ENCODE measurements at places on chromosomes 1 and 21.

DNA sequence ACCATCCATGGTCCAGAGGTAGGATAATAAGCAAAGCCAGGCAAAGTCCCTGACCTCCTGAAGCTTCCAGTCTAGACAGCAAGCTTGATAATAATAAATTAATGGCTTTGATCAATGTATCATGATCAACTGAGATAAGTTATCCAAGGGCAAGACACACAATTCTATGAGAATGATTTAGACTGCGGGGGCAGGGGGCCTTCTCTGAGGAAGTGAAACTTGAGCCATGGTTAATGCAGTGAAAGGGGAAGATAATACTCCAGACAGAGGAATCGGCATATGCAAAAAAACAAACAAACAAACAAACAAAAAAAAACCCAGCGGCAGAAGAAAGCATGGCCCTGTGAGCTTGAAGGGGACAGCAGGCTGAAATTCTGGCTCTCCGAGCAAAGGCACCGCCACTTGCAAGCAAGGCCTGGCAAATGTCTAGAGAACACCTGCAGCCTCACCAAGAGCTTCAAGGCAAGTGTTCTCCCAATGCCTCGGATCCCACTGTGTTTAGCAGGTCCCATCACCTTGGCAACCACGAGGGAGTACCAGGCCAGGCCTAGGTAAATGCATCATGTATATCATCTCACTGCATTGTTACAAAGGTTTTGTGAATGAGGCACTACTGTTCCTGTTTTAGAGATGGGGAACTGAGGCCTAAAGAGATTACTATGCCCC lies 24.9 kb downstream of the CSMD2 start:
- DNase-seq, result no peak

GRCh38 chr1:162471290-162471853 lies 26.2 kb upstream of the UHMK1 start:
- DNase-seq, result no peak

GRCh38 chr21:36188081-36188681 lies 31.6 kb downstream of the DOP1B start:
- DNase-seq, result no peak

DNA sequence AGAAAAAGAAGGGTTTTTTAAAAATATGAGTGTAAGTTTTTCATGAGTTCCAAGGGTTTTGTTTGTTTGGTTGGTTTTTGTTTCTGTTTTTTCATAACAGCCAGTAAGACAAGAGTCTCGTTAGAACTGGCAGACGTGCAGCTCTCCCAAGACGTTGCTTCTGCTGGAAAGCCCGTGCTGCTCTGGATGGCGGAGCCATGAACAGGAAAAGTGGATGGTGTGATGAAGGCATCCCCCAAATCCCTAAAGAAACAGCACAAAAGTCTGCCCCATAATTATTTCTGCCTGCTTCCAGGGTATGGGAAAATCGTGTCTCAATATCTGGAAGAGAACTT lies 157.9 kb upstream of the BACE2 start:
- no peak for DNase-seq

- DNase-seq, result no peak
These were observed 7.3 kb downstream of the SYNC start for GRCh38 chr1:32695098-32695904.

DNA sequence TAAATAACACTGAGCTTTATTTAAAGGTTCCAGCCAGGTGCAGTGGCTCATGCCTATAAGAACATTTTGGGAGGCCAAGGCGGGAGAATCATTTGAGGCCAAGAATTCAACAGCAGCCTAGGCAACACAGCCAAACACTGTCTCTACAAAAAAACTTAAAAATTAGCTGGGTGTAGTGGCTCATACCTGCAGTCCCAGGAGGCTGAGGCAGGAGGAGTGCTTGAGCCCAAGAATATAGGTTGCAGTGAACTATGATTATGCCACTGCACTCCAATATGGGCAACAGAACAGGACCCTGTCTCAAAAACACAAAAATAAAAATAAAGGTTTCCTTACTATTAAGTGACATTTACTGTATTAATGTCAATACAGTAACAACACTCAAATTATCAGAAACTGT lies 2.1 kb downstream of the TAF12 start:
- DNase-seq, result peak; percentile 67

GRCh38 chr1:236129306-236129705 lies 13.0 kb upstream of the GPR137B start:
- DNase-seq, result no peak

DNA sequence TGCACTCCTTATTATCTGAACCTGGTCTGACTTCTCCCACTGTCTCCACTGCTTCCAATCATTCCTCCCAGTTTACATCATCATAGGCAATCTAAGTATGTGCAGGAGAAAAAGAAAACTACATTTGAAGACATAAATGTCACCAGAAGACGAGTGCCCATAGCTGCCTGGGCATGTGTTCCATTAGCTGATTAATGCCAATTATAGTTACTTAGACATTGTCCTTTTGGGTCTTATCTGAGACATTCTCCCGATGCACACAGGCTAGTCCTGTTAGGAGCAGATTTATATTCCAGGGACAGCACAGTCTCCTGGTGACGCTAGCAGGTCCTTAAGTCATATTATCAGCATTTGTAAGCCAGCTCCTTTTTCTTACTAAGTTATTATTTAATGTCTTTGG lies 52.6 kb upstream of the PTGFRN start:
- DNase-seq, result no peak

DNA sequence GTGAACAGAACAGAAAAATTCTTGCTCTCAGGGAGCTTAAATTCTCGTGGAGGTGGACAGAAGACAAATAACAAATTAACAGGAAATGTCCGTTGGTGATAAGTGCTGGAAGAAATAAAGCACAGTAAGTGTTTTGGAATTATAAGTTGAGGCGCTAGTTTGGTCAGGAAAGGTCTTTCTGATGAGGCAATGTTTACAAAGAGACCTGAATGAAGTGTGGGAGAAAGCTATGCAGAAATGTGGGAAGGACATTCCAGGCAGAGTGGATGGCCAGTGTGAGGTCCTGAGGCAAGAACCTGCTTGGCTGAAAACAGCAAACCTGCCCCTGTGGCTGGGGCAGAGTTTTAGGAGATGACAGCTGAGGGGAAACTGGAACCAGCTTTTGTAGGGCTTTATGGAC lies 23.3 kb downstream of the NGF start:
- no peak for DNase-seq

GRCh38 chr1:38231941-38232340 lies 185.3 kb upstream of the POU3F1 start:
- DNase-seq, result no peak

- DNase-seq, result no peak
These were observed 346.2 kb downstream of the BARHL2 start for GRCh38 chr1:90370686-90371447.

DNA sequence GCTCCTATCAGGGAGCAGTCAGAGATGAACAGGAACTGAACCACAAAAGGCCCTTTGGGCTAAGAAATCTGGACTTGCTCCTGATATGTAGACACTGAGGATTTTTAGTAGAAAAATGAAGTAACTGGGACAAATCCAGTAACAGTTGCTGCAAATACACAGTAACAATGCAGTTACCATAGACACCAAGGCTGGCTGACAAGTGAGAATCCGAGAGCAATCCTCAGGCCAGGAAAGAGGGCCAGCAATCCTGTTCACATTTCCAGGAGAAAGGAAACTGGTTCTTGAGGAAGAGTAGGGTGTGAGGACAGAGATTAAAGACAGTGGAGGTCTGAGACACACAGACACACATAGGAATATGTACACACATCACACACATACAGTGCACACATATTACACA lies 9.3 kb upstream of the LORICRIN start:
- no peak for DNase-seq

DNA sequence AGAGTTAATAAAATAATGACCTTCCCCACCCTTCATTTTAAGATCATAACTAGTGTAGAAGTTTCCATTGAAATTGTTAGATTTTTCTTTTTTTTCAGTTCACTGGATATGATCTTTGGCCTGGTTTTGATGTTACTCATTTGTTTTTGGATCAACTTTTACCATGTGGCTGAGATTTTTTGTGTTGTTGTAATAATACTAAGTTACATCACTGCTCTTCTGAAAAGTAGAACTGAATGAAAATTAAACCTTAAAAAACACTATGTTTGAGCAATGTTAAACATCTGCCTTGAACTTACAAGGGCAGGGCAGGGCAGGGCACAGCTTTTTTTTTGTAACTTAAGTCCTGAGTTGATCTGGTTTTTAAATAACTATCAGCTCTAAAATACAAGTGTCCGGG lies 204.8 kb upstream of the ADAMTS5 start:
- DNase-seq, result no peak

- DNase-seq, result no peak
These were observed 97.5 kb downstream of the SEC16B start for GRCh38 chr1:177872308-177872900.

- no peak for DNase-seq
These were observed 120.6 kb upstream of the KCND3 start for GRCh38 chr1:112110031-112110430.

- DNase-seq, result no peak
These were observed 2.4 kb upstream of the ELAPOR1 start for GRCh38 chr1:109111386-109112055.

DNA sequence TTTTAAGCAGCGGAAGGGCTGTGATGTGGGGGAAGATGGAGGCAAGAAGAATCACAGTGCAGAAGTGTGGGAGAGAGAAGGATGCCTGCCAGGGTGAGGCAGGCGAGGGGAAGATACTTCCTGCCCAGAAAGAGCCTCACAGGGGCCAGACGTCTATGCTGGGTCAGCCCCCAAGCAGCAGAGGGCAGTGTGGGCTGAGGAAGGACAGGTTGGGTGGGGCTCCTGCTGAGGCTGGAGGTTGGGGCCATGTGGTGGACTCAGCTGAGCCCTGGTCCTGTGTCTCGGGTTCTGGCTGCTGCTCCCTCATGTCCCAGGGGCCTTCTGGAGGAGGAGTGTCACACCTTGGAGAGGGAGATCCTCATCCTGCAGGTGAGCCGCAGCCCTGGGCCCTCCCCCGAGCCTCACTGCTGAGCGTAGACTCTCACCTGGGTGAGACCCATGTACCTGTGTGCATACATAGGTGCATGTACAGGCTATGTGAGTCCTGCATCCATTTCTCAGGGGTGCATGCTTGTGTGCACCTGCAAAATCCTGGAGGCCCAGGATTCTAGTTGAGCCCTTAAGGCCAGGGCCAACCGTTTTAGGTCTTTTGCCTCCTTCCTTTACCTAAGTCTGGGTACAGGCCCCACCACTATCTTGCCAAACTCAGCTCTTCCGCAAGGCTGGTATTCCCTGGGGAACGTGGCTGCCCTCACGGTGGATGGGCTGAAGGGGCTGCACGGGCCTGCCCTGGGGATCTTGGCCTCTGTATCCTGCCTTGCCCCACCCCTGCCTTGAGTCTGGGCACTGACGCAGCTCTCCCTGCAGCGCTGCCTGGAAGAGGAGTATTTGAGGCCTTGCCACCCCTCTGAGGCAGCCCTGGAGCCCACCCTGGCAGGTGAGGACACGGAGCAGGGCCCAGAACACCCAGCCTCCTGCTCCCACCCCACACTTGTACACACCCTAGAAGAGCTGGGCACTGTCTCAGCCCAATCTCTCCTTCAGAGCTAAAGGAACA lies 3.7 kb downstream of the CCDC24 start:
- DNase-seq, result no peak

DNA sequence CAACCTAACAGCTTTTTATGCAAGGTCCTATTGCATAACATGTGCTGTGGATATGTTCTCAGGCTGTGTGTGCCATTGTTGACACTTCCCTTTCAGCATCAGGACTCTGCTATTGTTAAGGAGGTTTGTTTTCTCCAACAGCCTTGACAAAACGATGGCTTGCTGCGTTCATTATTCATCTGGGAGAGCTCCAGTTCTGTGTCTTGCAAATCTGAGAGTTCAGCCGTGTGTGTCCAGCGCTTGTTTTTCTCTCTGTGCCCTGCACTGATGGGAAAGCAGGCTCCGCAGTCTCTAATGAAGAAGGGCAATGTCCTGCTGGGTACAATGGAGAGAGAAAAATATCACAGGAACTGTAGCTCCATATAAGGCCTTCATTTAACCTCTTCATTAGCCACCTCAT lies 63.7 kb downstream of the CLDN17 start:
- DNase-seq, result no peak

DNA sequence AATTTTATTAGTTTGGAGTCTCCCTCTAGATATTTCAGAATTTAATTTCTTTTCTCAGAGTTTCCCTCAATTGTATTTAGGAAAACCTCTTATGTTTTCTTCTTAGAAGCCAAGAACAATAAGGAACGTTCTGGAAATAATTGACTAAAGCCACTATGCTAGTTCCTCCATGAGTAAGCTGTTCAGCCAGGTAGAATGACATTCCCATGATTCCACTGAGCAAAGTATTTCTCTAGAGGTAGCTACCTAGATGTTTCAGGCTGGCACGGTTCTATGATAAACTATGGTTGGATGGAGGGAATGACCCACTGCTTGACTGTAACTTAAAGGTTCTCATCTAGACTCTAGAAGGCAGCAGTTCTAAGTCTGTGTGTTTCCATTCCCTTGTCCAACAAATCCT lies 62.4 kb downstream of the CLDN17 start:
- DNase-seq, result no peak

DNA sequence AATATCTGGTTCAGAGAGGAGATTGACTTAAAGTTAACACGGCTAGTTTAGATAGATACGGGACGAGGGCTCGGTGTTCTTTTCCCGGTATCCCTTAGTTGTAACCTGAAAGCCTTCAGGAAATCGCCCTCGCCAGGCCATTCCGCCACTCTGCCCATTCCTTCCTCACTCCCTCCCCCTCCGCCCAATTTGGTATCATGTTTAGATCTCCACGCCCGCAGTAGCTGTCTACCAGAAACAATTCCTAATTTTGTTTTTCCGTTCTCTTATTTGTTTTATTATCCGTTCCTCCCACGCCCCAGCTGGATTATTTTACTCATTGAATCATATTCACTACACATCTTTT lies 685 bp upstream of the VAMP4 start:
- peak; percentile 45 for DNase-seq

- no peak for DNase-seq
These were observed 63.0 kb upstream of the BACH1 start for GRCh38 chr21:29235714-29236197.

DNA sequence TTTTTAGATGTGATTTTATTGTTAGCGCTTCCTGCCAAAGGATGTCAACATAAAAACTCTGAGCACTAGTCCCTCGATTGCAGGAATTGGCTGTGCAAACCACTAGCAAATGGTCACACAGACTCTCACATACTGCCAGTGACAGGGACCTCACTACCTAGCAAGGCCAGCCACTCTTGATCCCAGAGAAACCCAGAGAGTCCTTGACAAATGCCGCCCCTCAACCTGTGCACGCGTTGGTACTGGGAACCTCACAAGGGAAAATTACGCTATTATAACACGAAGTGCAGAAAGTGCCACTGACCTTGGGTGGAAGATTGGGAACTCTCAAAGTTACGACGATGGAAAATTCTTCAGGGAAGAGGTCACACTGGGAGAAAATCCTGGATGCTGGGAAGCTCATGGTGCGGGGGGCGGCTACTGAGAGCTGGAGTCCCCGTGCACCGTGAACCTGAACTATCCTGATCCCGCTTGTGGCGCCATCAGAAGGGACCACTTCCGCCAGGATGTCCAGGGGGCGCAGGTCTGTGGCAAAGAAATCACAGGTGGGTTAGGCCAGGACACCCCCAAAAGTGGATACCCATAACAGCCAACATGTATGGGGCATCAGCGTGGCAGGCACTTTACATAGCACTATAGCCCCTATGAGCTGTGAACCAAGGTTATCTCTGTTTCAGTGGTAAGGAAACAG lies 5.9 kb upstream of the KRTAP10-4 start:
- no peak for DNase-seq

- peak; percentile 61 for DNase-seq
These were observed 33.3 kb downstream of the RCC2 start for GRCh38 chr1:17405898-17406759.

- DNase-seq, result no peak
These were observed 71.9 kb upstream of the EFHD2 start for GRCh38 chr1:15337656-15338402.

GRCh38 chr1:229938551-229938950 lies 128.5 kb upstream of the GALNT2 start:
- DNase-seq, result no peak

Data from activated naive CD4-positive, alpha-beta T cell treated with anti-CD3 and anti-CD28 coated beads, Interleukin-2, amount 10 ng/mL, durations not matched to agents 7 days and 5 days (primary cell).